ENCODE measurements at places on chromosomes 16 and 17.

DNA sequence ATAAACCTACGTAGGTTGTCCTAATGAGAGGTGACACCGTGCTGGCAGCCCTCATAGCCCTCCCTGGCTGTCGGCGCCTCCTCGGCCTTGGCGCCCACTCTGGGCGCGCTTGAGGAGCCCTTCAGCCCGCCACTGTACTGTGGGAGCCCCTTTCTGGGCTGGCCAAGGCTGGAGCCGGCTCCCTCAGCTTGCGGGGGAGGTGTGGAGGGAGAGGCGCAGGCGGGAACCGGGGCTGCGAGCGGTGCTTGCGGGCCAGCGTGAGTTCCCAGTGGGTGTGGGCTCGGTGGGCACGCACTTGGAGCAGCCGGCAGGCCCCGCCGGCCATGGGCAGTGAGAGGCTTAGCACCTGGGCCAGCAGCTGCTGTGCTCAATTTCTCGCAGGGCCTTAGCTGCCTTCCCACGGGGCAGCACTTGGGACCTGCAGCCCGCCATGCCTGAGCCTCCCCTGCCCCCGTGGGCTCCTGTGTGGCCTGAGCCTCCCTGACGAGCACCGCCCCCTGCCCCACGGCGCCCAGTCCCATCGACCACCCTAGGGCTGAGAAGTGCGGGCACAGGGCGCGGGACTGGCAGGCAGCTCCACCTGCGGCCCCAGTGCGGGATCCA is 40.1 kb upstream of the AMZ2 start:
- no peak for DNase-seq

GRCh38 chr17:39675390-39676082 is 7.3 kb downstream of the PNMT start:
- DNase-seq, result no peak

DNA sequence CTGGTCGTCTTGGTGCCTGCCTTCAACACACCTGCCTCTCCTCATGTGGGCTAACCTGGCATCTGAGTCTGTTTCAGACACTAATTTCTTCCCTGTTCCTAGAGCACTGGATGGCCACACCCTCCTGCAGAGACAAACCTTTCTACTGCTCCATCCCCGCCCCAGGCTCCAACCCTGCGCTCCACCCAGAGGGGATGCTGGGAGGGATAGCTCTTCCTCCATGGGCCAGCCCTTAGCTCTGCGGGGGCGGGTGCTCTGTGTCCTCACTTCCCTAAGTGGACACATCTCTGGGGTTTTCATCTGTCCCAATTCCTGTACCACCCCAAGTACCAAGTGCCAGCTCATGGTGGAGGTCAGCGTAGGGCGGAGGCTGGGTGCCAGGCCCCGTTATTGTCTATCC is 11.0 kb upstream of the CRISPLD2 start:
- no peak for DNase-seq

GRCh38 chr17:82436601-82437324 is 13.8 kb downstream of the CYBC1 start:
- no peak for DNase-seq

DNA sequence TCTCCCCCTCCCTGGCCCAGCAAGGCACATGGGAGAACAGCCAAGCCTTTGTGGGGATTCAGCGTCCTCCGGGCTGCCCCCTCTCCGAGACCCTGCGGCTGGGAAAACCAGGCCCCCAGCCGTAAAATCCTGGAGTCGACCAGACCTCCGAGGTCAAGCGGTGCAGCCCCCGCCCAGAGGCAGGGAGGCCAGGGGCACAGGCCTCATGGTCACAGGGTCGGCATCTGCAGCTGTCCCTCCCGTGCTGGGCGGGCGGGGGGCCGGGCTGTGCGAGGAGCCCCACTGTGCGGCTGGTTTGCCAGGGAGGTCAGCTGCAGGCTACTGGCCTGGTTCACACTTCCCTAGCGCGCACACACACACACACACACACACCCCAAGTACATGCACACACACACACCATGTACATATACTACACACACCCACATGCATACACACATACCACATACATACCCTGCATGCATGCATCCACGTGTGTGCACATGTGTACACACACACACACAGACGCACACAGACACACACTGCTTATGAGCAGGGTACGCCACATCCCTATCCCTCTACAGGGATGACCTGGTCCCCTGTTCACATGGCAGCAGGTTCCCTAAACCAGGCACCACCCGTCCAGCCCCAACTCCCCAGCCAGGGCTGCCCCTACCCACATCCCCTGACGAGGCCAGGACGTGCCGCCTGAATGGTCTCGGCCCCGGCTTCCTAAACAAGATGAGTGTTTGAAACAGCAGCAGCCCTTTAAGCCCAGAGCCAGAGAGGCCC is 108.9 kb upstream of the CIBAR2 start:
- DNase-seq, result no peak

GRCh38 chr17:17545031-17545820 is 46.3 kb downstream of the PEMT start:
- no peak for DNase-seq

DNA sequence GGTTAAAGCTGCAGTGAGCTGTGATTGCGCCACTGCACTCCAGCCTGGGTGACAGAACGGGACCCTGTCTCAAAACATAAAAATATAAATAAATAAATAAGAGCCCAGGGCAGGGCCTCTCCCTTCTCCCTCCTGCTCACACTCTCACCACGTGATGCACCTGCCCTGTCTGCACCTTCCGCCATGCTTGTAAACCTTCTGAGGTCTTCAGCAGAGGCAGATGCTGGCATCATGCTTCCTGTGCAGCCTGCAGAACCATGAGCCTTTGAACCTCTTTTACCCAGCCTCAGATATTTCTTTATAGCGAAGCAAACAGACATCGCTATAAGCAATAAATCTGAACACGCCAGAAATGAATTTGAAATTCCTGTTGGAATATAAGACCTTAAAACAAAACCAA is 48.5 kb downstream of the HNF1B start:
- no peak for DNase-seq

DNA sequence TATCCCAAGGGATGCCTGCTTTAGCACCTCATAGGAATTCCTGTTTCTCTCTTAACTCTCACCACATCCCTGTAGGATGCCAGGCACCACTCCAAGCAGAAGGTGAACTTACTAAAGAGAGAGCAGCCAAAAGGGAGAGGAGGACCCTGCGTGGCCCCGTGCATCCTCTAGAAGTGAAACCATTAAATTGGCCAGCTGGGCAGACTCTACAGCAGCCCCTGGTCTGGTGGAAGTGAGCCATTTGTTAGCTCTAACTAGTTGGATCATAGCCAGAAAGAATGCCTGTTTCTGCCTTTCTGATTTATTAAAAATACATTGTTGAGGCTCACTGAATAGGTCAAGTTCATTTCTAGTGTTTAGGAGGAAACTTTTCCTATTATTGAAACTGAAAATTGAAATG is 22.3 kb downstream of the TMEM11 start:
- DNase-seq, result no peak

DNA sequence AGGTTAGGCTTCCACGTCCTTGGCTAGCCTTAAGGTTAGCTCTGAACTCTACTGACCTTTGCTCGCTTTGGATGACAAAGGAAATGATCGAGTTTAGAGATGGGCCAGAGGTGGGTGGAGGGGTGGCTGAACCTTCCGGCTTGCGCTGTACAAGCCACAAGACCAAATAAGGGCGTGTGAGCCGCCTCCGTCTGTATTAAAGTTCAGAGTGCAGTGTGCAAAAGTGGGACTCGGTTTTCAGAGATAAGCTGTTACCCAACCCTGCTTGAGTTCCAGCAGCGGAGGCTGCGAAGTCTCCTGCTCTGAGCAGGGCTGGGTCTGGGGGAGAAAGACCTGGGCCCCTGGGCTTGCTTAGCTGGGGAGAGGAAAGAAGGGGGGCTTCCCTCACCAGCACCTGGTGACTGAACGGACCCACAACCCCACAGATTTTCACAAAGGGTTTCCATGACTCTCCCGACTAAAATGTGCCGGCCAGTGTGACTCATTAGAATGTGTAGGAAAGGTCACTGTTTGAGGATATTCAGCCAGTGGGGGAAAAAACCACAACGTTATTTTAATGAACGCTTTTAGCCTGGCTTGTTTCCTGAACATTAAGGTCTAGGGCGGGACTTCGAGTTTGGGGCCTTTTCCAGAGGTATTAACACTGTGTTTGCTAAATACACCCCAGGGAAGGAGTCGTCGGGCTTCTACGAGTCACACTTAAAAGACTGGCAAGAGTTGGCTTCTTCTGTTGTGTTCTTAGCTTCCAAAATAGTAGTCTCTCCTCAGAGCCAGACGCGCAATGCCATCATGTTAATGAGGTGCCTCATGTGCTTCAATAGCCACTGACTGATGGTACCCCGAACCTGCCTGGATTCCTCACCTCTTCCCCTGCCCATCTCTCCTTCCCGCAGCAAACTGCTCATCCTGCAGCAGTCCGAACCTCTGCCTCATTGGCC is 67.0 kb downstream of the CENPV start:
- peak; percentile 75 for DNase-seq

GRCh38 chr16:56625943-56626654 is 518 bp downstream of the MT1E start:
- no peak for DNase-seq

GRCh38 chr17:51269991-51270390 is 9.6 kb downstream of the UTP18 start:
- DNase-seq, result no peak

DNA sequence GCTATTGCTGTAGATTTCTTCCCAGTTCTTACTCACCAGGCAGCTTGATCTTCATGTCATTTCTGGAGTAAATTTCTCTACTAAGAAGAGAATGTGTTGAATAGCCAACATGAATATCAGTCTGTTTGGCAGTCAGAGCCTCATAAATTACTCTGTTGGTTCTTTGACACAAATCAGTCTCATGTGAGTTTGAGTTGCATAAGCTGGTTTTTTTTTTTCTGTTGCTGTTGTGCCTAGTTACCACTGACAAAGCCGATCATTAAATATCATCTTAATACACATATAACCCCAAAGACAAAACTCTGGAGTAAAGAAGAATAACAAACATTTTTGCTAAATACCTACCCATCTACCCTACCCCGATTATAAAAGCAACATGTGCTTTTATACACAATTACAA is 240.5 kb upstream of the KCNJ16 start:
- DNase-seq, result no peak

GRCh38 chr17:68198931-68199836 is 48.7 kb upstream of the AMZ2 start:
- DNase-seq, result peak; percentile 31

DNA sequence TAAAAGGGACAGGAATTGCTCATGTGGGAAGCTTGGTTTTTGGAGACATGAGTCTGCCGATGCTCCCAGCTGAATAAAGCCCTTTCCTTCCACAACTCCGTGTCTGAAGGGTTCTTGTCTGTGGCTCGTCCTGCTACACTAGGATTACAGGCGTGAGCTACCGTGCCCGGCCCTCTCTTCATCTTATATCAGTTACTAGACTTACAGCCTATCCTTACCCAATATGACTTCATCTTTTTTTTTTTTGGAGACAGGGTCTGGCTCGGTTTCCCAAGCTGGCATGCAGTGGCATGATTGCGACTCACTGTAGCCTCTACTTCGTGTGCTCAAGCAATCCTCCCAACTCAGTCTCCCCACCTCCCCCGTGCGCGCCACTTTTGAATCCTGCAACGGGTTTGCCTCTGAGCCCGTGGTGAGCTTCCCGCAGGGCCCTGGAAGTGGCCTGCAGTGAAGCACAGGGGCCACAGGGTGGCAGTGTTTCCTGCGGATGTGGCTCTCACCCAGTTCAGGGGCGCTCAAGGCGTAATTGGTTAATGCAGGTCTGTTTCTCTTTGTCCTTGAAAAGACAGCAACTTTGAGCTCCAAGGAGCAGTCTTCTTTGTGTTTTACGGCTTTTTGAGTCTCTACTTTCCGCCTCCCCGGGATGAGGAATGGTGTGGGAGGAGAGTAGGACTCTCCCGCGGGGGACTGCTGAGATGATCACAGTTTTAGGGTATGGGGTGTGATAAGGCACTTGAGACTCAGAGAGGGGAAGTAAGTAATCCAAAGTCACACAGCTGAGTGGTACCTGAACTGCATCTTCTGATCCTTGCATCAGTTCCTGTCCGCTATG is 22.7 kb upstream of the GPRC5B start:
- peak; percentile 54 for DNase-seq

GRCh38 chr17:17481860-17482259 is 5.1 kb downstream of the MED9 start:
- DNase-seq, result no peak

DNA sequence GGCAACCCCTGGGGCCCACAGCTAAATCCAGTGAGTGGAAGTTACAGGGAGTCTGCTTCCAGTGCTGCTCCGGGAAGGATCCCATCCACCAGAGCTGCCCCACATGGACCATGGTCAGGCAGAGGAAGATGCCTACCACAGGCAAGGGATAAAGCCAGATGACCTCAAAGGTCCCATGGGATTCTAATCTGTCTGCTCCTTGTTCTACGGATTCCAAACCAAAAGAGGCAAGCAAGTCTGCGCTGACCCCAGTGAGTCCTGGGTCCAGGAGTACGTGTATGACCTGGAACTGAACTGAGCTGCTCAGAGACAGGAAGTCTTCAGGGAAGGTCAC is 1.4 kb downstream of the CCL4L2 start:
- no peak for DNase-seq

- no peak for DNase-seq
These were observed 31.0 kb downstream of the MBTPS1 start for GRCh38 chr16:84085773-84086172.

DNA sequence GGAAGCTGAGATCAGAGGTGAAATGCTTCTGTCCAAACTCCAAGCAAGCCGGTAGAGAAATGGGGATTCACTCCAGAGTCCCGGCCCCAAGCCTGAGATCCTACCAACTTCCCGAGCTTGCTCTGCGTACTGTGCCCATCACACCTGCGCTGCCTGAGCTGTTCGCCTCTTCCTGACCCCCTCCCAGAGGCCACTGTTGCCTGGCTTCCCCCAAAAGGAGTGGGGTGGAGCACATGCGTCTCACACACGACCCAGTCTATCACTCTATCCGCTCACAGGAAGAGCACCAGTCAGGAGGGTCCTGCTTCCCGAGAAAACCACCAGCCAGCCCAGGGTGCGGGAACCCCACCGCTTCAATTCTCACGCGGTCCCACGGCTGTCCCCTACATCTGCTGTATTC is 13.5 kb upstream of the C16orf95 start:
- DNase-seq, result no peak

GRCh38 chr16:2465653-2466415 is 5.3 kb upstream of the NTN3 start:
- DNase-seq, result no peak

- DNase-seq, result no peak
These were observed 17.7 kb upstream of the VPS4A start for GRCh38 chr16:69293401-69293800.

DNA sequence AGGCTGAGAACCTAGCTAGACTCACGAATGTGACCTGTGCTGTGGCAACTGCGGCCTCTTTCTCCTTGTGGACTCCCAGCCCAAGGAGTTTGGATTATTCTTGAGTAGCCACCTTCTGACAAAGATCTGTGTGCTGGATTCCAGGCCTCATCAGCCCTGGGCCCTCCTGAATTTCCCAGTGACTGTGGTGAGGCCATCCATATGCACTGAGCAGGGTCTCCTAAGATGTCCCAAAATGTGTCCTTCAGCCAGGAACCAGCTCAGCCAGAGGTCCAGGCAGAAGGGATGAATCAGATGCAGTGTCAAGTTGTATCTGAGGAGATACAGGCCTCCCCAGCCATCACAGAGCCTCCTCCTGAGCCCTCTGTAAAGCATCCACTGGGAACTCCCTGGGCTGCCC is 124.5 kb downstream of the CCDC182 start:
- no peak for DNase-seq
